ENCODE measurements at places on chromosomes 12 and 14. TPM values are rescaled to one million over a fixed set of nuclear protein-coding genes. Genes with fewer than 3 reads are reported as not detected.

The OVCH1 gene
- not detected for total RNA-seq

The DACT1 gene
- total RNA-seq: 1.6 TPM

The LBHD2 gene
- total RNA-seq: not detected

The SOX5 gene
- total RNA-seq: 0.52 TPM

The NCKAP5L gene
- total RNA-seq: 12.1 TPM

The GLIPR1L1 gene
- not detected for total RNA-seq

The BDKRB1 gene
- total RNA-seq: not detected

The KERA gene
- not detected for total RNA-seq

The PYM1 gene
- total RNA-seq: 24.8 TPM

The CLEC6A gene
- not detected for total RNA-seq

Data from HCT116 (cell line).